SK-MEL-5 (cell line): ENCODE measurements at places on chromosomes 5 and 9. TPM values are rescaled to one million over a fixed set of nuclear protein-coding genes. Genes with fewer than 3 reads are reported as not detected.

Gene NDUFAF2
- total RNA-seq = 47.8 and 60.3 TPM in 2 replicates

Gene RFX3
- 4.6 and 4.8 TPM in 2 replicates for total RNA-seq

Gene IRX2
- 5.4 and 5.8 TPM in 2 replicates for total RNA-seq

DNA sequence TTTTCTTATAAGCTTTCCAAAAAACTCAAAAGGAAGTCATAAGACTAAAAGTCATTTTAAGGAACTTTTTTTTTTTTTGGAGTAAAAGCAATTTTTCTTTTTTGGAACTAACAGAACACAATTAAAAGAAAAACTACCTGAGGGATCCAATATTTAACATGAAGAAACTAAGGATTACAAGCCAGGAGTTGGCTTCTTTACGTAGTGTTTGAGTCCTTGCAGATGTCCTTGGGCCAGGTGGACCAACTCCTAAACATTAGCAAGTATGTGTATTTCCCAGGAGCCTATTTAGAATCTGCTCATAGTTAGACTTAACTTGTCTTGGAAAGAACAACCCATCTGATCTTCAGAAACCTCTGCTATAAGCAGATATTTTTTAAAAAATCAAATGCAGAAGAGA, 154.1 kb upstream of the EFNA5 start:
- DNase-seq = no peak

DNA sequence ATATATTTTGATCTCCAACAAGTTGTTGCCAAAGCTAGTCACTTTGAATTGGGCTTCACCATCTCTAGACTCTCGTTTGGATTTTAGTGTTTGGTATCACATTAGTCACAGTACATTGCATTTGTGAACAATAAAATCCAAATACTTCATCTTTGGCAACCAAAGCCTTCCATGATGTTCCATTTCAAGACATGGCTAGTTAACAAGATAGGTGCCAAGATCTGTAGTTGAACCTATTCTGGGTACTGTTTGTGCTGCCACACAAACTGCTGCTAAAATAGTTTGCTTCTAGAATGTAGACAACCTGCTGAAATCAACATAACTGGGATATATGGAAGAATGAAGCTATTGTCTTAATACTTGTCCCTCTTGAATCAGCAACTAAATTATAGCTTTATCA, 207.5 kb downstream of the LRRC70 start:
- no peak for DNase-seq

GRCh38 chr9:114271556-114272510, 51.1 kb upstream of the ORM1 start:
- DNase-seq = peak; percentile 62

DNA sequence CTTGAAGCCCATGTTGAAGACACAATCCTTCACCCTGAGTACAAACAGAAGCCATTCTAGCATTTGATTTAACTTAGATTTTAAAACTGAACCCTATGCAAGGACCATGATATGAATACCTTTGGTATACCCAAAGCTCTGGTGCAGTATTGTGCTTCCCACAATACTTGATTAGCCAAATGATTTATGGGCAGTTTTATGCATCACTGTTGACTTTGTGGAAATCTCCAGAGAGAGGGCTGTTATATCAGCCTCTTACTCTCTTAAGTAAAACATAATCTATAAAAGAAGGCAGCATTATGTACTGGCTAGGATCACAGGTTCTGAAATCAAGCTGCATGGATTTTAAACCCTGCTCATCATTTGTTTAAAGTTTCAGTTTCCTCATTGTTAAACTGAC, 762.8 kb downstream of the EFNA5 start:
- DNase-seq = no peak
